ENCODE measurements at places on chromosomes 4 and X. TPM values are rescaled to one million over a fixed set of nuclear protein-coding genes. Genes with fewer than 3 reads are reported as not detected.

The MTCP1 gene
- total RNA-seq: 3.3 TPM

The VAMP7 gene
- 49.9 TPM for total RNA-seq

The FGF5 gene
- 7.7 TPM for total RNA-seq

The GAGE2A gene
- total RNA-seq: not detected

The HMGN5 gene
- 0.88 TPM for total RNA-seq

The ZNF81 gene
- 5.8 TPM for total RNA-seq

The SLC4A4 gene
- total RNA-seq: 24.8 TPM

The FGD1 gene
- total RNA-seq: 9.1 TPM

The VEGFD gene
- 0.36 TPM for total RNA-seq

The FHIP1A gene
- 4.4 TPM for total RNA-seq

The CACNA1F gene
- not detected for total RNA-seq

The NBDY gene
- total RNA-seq: 6.5 TPM

The CT83 gene
- not detected for total RNA-seq

GRCh38 chr4:38275331-38276100 is 315.3 kb downstream of the PTTG2 start:
- DNase-seq: no peak

DNA sequence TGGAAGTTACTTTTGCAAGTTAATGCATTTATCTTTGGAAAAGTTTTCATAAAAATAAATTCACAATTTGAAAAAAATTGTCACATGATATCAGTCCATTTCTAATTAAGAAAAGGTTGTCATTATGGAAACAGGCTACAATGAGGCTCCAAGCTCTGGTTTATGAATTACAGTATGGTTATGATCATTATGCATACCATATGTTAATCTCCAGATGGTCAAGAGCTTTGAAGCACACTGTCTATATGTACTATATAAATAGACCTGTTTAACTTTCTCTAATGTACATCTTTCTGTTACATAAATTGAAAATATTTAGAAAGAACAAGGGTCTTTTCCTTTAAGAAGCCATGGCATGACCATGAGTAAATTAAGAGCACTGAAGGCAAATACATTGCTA is 2338.8 kb downstream of the PCDH7 start:
- DNase-seq: no peak

GRCh38 chr4:78766650-78767049 is 9.5 kb upstream of the BMP2K start:
- no peak for DNase-seq

- no peak for DNase-seq
Observed at GRCh38 chr4:122450847-122451246, 5.7 kb downstream of the IL2 start.

GRCh38 chr4:107213880-107214279 is 177.8 kb upstream of the DKK2 start:
- no peak for DNase-seq

DNA sequence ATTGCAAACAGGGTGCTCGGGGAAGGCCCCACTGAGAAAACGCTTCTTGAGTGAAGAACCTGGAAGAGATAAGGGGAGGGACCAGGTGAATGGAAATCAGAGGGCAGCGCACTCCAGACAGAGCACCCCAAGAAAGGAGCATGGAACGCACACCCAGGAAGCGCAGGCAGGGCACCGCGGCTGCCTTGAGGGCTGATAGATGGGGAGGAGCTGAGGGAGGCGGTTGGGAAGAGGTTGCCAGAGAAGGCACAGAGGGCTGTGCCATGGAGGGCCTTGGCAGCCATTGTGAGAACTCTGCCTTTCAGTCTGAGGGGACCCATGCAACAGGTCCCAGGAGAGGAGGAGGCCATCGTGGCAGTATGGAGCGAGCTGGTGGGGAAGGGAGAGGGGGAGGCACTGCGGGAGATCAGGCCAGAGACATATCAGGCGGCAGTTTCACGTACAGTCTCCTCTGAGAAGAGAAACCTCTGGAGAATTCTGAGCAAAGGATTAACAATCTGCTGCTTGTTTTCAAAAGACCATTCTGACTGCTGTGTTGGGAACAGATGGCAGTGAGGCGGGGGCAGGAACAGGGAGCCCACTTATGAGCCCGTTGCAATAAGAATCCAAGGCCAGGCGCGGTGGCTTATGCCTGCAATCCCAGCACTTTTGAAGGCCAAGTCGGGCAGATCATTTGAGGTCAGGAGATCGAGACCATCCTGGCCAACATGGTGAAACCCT is 83.7 kb downstream of the PCYT1B start:
- DNase-seq: no peak

GRCh38 chr4:98498774-98499173 is 159.6 kb downstream of the TSPAN5 start:
- DNase-seq: no peak

DNA sequence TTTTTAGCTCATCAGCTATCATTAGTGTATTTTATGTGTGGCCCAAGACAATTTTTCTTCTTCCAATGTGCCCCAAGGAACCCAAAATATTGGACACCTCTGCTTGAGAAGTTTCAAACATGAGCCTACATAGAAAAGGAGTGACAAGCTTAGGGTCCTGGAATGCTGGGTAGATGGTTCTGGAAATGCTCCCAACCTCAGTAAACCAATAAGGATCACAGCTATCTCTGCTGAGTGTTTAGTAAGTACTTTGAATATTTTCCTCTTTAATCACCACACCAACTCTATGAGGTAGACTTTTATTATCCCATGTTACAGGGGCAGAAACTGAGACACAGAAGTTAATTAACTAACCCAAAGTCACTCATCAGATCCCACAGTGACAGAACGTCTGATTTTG is 164.9 kb upstream of the KLF3 start:
- DNase-seq: no peak

DNA sequence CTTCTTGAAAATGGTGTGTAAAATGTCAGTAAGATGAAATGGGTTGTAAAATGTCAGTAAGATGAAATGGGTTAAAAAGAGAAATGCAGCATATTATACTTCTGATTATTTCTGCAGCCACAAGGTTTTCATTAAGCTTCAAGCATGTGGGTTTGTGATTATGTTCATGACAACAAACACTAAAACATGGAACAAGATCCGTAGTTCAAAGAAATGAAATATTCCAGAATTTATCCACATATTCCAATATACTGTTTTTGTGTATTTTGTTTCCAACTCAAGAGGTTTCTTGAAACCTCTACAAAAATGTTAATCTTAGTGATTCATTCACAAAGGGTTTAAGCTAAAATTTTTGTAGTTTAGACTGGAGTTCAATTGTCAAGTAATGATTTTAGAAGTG is 84.0 kb downstream of the ADAMTS3 start:
- no peak for DNase-seq

GRCh38 chr4:67292045-67292444 is 253.3 kb downstream of the CENPC start:
- DNase-seq: no peak

- DNase-seq: no peak
Observed at GRCh38 chrX:130728208-130728607, 174.8 kb downstream of the ENOX2 start.

GRCh38 chr4:83552924-83553323 is 17.0 kb downstream of the GPAT3 start:
- DNase-seq: no peak

GRCh38 chrX:135114392-135114791 is 5.9 kb downstream of the ETDB start:
- DNase-seq: no peak

GRCh38 chr4:81021981-81022380 is 8.5 kb upstream of the BMP3 start:
- no peak for DNase-seq

DNA sequence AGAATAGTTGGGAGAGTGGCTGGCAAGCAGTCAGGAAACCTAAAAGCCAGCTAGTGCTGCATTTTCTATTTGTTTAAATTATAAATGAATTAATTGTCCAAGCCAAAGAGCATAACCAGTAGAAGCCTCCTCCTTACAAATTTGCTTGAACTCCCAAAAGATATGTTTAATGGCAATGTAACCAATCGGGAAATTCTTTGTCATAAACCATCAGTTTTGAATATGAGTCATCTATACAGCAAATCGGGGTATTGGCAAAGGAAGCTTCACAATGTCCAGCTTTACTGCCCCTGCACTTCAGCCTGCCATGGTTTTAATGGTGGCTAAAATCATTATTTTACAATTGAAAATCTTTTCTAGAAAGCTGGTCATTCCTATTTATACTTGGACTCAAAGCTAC is 216.6 kb downstream of the SHROOM3 start:
- DNase-seq: no peak

DNA sequence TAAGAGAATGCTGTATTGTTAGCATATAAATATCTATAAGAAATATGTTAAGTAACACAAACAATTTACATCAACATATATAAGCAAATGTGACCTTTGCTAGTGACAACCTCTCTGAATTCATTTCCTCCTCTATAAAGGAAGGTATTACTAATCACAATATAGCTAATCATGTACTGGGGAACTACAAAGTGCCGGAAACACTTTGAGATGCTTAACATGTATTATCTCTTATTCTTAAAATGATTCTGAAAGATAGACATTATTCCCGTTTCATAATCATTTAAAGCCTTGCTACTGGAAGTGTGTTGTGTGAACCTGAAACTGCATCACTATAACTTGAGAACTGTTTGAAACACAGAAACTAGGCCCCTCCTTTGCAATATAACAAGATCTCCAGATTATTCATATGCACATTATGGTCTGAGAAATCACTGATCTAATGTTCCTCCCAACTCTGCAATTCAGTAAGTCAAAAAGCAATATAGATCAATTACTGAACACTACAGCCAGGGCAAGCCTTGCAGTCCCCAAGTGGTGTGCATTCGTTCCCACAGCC is 54.0 kb downstream of the KLHL8 start:
- DNase-seq: no peak
